ENCODE measurements at places on chromosomes 6 and 20.
A peak's percentile ranks its signal among the peaks of the same experiment; 100 is the strongest.

DNA sequence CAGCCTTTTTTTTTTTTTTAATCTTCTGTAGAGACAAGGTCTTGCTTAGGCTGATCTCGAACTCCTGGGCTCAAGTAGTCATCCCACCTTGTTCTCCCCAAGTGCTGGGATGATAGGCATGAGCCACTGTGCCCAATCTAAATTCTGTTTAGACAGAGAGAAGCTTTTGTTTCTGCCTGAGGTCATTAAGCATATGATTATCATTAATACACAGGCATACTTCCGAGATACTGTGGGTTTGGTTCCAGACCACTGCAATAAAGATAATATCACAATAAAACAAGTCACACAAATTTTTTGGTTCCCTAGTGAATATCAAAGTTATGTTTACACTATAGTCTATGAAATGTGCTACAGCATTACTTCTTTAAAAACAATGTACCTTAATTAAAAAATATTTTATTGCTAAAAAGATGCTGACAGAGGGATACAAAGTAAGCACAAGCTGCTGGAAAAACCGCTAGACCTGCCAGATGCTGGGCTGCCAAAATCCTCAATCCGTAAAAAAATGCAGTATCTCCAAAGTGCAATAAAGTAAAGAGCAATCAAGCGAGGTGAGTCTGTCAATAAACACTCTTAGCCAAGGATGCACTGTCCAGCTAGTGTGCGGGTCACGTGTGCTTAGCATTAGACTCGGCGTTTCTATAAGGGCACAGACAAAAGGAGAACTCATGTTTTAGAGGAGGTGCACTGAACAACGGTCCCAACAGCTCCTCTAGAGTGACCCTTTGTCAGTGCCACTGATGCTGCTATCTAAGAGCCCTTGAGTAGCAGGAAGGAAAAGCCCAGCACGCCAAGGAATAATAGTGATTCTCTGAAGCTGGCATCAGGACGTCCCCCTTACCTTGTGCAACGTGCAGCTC, 16.1 kb downstream of the TXNDC5 start:
- DNase-seq = no peak

DNA sequence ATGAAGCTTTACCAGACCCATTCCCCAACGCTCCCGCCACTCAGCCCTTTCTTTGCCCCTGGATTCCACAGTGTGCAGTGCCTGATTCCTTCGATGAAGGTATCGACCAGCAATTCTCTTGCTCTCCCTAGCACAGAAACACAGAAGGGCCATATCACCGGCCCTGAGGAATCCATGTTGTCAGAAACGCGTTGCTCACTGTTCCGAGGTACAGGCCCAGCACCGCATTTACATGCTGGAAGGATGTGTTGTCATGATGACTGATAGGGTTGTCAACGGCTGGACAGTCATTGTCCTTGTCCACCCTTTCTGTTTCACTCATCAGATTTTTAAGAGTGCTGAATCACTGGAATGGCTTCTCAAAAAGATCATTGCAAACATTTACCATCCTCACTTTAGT, 57.2 kb upstream of the GPR6 start:
- DNase-seq = no peak

GRCh38 chr6:143215363-143215762, 154.7 kb downstream of the AIG1 start:
- no peak for DNase-seq

GRCh38 chr6:123454448-123454847, 182.3 kb downstream of the TRDN start:
- no peak for DNase-seq

GRCh38 chr6:8108759-8109539, 6.6 kb upstream of the EEF1E1 start:
- DNase-seq = no peak

- DNase-seq = no peak
Measured at GRCh38 chr20:2217857-2218539, 77.8 kb upstream of the TGM3 start.

- no peak for DNase-seq
Measured at GRCh38 chr6:34455831-34456230, 10.0 kb upstream of the PACSIN1 start.

- no peak for DNase-seq
Measured at GRCh38 chr6:69791065-69791471, 5.7 kb downstream of the LMBRD1 start.

- DNase-seq = no peak
Measured at GRCh38 chr6:117200067-117200466, 65.3 kb upstream of the VGLL2 start.

DNA sequence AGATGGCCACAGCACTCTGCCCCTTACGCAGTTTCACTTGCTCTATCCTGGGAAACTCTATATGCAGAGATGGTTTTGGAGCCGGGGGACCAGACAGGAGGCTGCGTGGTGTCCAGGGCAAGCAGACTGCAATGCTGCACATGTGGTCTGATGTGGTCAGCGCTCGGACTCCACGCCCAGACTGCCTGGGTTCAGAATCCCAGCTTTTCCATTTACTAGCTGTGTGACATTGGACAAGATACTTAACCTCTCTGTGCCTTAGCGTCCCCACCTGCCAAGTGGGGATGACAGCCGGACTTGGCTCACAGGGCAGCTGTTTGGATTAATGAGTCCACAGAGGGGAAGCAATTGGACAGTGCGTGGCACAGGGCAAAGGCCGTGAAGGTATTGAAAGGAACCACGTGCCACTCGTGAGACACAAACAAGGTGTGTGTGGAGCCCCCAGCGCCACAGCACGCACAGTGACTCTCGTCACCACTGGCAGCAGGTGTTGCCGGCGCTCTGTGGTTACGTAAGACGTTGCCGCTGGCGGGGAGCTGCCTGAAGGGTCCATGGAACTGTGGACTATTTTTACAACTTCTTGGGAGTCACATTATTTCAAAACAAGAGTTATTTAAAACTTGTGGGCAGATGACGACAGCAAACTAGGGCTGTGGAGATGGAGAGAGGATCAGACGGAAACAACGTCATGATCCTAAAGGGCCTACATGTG, 201.4 kb downstream of the PREX1 start:
- DNase-seq = no peak

- no peak for DNase-seq
Measured at GRCh38 chr6:139567095-139567494, 192.6 kb upstream of the CITED2 start.

DNA sequence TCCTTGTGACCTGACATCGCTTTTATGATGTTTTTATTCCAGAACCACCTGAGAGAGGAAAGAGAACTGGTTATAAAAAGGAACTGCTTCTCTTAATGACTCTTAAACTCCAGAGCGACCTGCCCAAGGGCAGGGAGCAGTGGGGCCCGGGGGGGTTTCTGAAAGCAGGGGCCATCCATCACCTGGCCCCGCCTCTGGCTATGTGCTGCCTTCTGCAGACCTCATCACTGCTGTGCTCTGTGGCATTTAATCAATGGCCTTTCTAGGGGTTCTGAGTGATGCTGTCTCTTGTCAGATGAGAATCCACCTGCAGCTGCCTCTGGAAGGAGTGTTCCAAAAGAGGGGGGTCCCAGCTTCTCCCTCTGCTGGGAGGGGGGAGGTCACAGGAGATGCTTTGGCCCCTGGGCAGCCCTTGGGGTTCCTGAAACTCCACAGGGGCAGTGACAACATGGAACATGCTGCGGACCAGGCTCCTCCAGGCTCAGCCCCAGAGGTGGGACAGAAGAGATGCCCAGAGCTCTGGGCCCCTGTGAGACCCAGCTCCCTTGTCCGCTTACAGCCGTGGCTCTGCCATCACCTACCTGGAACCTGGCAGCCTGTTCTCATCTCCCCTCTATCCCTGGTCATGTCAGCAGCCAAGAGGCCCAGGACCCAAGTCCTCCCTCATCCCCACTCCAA, 177.1 kb upstream of the SULF2 start:
- no peak for DNase-seq

DNA sequence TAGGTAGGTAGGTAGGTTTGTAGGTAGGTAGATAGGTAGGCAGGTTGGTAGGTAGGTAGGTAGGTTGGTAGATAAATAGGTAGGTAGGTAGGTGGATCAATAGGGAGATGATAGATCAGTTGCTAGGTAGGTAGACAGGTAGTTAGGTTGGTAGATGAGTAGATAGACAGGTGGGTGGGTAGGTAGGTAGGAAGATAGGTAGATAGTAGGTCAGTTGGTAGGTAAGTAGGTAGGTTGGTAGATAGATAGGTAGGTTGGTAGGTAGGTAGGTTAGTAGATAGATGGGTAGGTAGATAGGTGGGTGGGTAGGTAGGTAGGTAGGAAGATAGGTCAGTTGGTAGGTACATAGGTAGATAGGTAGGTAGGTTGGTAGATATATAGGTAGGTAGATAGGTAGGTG, 72.0 kb upstream of the PDE10A start:
- DNase-seq = no peak

GRCh38 chr20:44089987-44090674, 96.9 kb downstream of the JPH2 start:
- DNase-seq = no peak

- DNase-seq = no peak
Measured at GRCh38 chr6:125363824-125364165, 62.0 kb upstream of the HDDC2 start.

DNA sequence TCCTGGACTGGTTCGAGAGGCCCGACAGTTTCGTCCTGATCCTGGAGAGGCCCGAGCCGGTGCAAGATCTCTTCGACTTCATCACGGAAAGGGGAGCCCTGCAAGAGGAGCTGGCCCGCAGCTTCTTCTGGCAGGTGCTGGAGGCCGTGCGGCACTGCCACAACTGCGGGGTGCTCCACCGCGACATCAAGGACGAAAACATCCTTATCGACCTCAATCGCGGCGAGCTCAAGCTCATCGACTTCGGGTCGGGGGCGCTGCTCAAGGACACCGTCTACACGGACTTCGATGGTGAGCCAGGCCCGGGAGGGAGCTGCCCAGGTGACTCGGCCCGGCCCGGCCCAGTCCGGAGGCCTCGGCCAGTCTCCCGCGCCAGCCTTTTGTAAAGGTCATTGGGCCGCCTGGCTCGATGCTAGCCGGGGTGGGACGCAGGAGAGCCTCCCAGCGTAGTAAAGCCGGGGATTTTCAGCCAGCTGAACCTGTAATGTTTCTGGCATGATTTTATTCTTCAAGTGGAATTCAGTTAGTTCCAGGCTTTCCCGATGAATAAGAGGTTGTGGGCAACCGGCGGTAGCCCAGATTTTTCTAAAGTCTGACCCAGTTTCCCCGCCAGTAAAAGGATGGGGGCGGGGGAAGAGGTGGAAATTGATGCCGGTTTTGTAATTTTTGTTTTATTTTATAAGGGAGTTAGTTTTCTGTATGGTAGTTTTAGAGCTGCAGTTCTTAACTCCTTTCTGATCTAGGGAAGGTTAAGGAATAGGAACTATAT, 1.4 kb downstream of the PIM1 start:
- DNase-seq = peak; percentile 40

- DNase-seq = no peak
Measured at GRCh38 chr6:81938991-81939732, 186.7 kb upstream of the TENT5A start.

DNA sequence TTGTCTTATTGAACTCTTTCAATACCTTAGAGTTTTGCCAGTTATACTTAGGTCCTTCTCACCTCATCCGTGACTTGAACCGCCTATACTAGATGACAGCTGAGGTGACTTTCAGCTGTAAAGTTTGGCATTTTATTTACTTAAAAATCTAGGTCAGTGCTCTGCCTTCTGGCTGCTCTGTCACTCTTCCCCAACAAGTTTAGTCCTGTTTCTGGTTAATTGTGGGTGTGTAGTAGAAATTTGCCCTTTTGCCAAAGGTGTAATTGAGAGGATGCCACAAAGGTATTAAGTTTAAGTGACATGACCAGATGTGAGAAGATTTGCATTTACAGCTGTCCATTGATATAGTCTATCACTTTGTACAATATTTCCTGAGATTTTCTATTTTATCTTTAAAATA, 106.2 kb downstream of the FARS2 start:
- DNase-seq = no peak

GRCh38 chr6:30781395-30781742, 37.0 kb upstream of the IER3 start:
- DNase-seq = no peak

Data from activated naive CD4-positive, alpha-beta T cell (primary cell).